DMS 273 treated with DMSO at 0.1 percent for 48 hours (cell line): ENCODE measurements at places on chromosomes 1 and 21.

GRCh38 chr1:118363396-118363795, 178.4 kb upstream of the SPAG17 start:
- DNase-seq = no peak

DNA sequence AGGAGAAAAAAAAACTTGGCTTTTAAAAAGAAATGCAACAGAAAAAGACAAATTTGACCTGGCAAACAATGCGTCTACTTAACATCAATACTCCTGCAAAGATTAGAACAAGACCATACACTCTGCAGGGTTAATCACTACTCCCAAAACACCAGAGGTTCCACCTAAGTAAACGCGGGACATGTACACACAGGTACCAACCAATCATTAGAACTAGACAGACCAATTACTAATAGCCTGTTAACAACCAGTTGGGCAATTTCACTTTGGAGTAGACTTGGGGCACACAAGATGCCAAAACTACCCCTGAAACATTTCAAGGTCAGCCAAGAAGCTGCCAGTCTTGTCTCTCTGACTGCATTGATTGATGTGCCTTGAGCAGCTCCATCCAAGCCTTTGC, 125.8 kb downstream of the RRAGC start:
- no peak for DNase-seq

DNA sequence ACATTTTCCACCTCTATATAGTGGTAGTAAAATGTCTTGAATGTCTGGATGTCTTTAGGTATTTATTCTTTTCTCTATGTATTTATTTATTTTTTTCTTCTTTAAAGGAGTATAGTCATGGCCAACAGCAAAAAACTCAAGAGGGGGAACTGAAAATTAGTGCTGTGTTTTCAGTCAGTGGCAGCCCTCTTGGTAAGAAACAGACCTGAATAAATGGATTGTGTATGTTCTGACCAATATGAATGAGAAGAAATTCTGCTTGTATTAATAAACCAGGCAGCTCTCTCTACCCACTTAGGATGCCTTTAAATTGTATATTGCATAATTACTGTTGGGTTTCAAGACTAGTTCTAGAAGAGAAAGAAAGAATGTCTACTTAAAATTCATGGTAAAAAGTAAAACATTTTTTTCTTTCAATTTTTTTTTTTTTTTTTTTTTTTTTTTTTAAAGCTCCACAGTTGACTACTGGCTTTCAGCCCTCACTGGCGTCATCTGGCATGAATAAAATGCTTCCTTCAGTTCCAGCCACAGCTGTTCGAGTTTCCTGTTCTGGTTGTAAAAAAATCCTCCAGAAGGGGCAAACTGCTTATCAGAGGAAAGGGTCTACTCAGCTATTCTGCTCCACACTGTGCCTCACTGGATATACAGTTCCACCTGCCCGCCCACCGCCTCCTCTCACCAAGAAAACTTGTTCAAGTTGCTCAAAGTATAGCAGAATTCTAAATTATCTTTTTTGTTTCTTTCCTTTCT, 101.6 kb downstream of the ZMYM4 start:
- peak; percentile 34 for DNase-seq

DNA sequence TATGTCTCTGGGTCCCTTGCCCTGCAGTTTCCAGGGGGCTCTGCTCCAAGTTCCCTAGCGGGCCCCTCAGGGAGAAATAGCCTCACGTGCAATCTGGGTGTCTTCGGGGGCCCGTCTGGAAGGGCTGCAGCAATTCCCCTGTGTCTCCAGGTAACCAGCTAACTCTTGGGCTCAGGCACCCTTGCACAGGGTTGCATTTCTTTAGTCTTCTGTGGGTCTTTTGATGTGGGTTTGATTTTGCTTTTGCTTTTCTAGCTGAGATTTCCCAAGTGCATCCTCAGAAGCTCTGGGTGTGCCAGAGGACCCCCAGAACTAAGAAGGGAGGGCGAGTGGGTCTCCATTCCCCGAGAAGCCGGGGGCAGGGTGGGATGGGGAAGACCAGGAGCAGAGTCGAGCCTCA, 75.7 kb downstream of the SPSB1 start:
- no peak for DNase-seq

DNA sequence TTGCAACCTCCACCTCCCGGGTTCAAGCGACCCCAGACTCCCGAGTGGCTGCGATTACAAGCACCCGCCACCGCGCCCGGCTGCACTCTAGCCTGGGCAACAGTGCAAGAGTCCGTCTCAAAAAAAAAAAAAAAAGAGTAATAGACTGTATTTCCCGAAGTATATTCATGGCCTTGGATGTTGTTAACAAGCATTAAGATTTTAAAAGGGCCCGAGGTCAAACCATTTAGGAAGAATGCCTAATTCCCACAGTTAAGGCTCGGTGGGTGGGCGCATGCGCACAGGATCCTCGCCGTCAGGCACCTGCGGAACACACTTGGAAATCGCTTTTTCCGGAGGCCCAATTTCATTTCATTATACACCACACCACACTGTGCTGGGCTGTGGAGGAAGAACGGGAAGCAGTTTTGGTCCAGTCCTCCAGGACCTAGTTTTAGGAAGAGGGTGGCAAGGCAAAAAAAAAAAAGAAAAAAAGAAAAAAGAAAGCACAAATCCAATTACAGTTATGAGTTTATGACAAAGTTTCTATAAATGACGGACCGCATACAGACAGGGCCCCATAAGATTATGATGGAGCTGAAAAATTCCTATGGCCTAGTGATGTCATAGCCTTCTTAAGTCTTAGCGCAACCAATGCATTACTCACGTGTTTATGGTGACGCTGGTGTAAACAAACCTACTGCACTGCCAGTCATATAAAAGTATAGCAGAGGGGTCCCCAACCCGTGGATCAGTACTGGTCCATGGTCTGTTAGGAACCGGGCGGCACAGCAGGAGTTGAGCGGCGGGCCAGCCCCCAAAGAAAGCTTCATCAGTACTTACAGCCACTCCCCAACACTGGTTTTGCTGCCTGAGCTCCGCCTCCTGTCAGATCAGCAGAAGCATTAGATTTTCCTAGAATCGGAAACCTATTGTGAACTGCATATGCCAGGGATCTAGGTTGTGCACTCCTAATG, 38.2 kb downstream of the H3-3A start:
- DNase-seq = no peak

- no peak for DNase-seq
Measured at GRCh38 chr21:27206368-27206982, 239.6 kb upstream of the ADAMTS5 start.

DNA sequence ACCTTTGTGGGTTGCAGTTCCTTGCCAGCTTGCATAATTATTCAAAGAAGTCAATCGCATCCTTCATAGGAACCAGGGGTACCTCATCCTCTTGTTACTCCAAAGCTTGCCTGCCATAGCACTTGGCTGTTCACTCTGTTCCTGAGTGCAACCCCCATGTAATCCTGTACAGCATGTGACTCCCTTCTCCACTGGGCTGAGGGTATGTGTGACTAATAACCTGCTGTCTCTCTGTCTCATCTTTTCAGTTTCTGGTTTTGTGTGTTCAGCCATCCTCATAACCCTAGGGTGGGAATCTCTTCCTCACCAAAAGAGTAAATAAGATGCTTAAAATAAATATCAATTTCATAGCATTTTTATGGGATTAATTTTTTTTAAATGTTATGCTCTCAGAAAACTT, 351.9 kb downstream of the S1PR1 start:
- DNase-seq = no peak

GRCh38 chr1:53622531-53622930, 116.4 kb downstream of the GLIS1 start:
- DNase-seq = no peak

DNA sequence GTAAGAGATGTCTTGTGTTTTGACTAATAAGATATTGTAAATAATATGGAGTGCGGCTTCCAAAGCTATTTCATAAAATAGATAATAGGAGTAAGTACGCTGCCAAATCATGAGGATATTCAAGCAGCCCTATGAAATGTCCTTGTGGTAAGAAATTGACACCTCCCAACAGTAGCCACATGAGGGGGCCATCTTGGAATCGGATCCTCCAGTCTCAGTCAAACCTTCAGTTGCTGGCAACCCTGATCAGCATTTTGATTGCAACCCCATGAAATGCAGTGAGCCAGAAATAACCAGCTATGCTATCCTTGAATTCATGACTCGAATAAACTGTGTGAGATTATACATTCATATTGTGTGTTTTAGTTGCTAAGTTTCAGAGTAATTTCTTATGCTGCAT, 212.4 kb downstream of the PLA2G4A start:
- no peak for DNase-seq

GRCh38 chr21:16305686-16306085, 575.9 kb downstream of the USP25 start:
- no peak for DNase-seq

DNA sequence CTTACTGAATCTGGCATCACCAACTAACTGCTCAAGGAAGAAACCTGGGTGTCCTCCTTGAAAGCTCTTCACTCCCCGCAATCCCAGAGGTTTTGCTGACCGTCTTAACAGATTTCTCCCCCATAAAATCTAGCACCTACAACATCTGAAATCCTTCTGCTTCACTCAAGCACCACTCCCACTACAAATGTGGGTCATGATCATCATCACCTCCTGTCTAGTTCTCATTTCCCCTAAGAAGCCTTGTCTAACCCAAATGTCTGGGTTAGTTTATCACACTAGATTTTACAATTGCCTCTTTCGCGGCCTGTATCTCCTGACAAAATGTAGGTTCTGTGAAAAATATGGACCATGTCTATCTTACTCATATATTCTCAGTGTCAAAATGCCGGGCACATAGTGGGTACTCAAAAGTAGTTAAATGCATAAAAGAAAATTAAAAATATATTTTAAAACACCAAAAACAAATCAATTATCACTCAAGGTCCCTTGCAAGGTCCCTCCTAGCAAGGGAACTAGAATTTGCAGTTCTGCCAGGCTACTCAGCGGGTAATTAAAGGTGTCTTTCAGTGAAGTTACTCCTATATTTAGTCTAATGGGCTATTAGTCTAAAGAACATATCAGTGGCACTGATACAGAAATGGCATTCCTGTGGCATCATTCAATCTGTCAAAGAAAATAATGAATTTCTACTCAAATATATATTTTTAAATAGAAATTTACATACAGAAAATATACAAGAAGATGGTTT, 19.6 kb downstream of the C21orf91 start:
- no peak for DNase-seq

DNA sequence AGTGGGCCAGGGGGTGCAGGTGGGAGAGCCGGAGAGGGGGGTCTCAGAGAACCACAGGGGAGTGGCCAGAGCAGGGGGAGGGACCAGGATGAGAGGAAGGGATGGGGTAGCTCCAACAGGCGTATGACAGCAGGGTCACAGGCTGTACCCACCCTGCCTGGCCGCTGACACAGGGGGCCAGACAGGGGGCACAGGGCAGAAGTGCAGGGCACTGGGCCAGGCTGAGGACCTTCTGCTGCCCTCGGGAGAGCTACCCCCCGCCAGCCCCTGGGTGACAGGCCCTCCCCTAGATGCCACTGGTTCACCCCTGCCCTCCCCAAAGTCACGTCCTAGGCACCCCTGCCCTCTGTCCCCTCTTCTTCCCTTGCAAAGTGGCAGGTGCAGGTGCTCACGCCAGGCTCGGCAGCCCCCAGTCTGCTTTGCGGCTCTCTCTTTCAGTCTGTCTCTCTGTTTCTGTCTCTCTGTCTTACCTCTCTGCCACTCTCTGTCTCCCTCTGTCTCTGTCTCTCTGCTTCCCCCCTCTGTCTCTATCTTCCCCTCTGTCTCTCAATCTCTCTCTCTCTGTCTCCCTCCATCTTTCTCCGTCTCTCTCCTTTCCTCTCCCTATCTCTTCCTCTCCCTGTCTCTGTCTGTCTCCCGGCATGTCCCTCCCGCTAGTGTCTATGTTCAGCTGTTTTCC, 48.5 kb downstream of the WNT9A start:
- DNase-seq = no peak

GRCh38 chr1:42282024-42282579, 52.9 kb downstream of the FOXJ3 start:
- peak; percentile 47 for DNase-seq
